ENCODE measurements at places on chromosomes 4 and X.

DNA sequence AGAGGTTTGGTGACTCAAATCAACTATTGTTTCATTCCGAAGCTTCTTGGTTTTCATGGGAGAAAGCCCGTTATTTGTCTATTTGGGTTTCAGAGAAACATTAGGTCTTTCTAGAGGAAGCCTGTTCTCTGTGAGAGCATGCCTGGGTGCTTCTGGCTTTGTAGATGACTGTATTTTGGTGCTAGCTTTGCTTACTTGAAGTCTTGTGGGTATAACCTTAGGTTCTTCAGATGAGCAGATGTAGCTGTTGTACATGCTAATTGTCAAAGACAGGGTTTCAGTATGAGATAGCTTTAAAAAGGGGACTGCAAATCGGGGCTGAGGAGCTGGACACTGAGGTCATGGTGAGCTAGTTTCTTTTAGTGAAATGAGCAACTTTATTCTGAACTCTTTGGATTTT is 7.9 kb upstream of the STOX2 start:
- DNase-seq, result no peak

DNA sequence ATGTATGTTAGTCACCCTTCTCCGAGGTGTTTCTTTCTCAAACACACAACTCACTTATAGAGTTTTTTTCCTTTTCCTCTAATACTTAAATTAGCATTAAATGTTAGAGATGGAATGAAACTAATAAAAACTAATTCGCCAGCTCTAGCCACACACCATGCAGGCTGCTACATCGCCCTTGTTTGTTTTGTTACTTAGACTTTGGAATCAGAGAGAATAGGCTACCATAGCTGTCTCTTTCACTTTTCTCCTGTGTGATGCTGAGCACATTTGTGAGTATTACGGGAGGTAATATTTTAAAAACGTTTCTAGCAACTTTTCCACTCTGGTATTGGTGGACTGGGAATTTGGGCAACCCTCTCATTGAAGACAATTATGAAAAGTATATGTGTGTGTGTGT is 43.5 kb downstream of the ESX1 start:
- DNase-seq, result no peak

- DNase-seq, result no peak
Observed at GRCh38 chrX:136694431-136695087, 46.6 kb downstream of the CD40LG start.

GRCh38 chr4:77734928-77735327 is 84.2 kb downstream of the CNOT6L start:
- DNase-seq, result no peak

DNA sequence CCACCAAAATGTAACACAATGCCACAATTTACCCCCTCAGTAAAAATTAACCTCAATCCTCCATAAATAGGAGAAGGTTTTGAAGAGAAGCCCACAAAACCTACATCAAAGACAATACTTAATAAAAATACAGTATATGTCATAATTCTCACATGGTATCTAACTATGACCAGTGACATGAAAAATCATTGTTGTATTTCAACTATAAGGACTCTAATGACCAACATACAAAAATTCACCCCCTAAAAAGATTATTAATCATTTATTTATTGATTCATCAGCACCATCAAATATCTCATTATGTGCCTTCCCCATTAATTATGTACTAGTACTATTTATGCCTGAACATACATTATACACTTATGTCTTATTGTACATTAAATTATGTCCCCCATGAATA is 77.1 kb upstream of the ZMAT1 start:
- no peak for DNase-seq

GRCh38 chrX:48961585-48962091 is 4.2 kb upstream of the OTUD5 start:
- no peak for DNase-seq

GRCh38 chr4:18321956-18322530 is 300.5 kb upstream of the LCORL start:
- DNase-seq, result no peak

All from pancreas (tissue), 10 donors.